Fibroblast of skin of back (primary cell): ENCODE measurements at places on chromosomes 3 and 15.
A peak's percentile ranks its signal among the peaks of the same experiment; 100 is the strongest.

GRCh38 chr15:62950462-62950931 lies 92.0 kb upstream of the TPM1 start:
- no peak for DNase-seq

DNA sequence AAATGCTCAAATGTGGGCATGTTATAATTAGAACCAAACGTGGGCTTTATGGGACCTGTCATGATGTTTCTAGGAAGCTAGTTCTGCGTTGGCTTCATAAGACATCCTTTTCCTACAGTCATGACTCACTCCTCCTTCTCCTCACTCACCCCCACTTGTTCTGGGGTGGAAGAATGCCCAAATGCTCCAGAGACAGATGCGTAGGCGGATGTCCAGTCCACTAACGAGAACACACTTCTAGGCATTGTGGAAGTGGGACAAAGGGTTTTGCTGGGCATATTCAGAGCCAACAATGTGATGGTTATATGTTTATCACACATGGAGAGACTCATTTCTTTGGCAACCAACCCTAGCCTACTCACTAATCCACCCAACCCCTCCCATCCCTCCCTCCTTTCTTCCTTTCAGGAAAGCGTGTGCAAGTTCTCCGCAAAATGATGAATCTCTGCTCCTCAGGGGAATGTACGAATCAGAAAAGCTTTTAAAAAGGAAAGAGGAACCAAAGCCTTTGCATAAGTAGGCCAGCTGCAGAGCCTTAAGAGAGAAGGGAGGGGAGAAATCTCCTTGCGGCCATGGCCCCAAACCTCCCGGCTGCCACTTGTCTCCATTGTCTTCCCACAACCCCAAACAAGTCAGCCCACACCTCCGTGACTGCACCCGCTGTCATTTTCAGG lies 123.0 kb upstream of the SPRED1 start:
- DNase-seq: peak; percentile 93

- DNase-seq: no peak
These were observed 13.2 kb upstream of the PCSK6 start for GRCh38 chr15:101502572-101503295.

- DNase-seq: no peak
These were observed 477.4 kb downstream of the AGBL1 start for GRCh38 chr15:86557018-86557550.
